ENCODE measurements at places on chromosomes 6 and 20. TPM values are rescaled to one million over a fixed set of nuclear protein-coding genes. Genes with fewer than 3 reads are reported as not detected.

COL19A1 gene
- 0.07 TPM for total RNA-seq

ELOVL2 gene
- 2.3 TPM for total RNA-seq

GRCh38 chr20:19710336-19711120 is 47.5 kb upstream of the RIN2 start:
- DNase-seq = no peak

DNA sequence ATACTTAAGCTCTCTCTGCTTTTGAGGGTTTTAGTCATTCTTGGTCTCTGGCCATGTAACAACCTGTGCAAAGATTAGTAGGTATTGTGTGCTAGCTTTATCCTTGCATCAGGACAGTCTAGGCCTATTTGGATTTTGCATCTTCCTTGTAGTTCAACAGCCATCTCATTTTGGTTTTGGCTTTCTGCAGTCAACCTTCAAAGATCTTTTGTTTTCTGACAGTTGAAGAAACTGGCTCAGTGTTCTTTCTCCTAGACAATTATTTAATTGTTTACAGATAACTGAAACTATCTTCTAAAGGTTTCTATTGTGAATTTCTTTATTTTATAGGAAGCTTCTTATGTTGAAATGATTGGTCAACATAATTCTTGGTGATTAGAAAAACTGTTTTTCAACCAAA is 307.5 kb downstream of the CDKAL1 start:
- DNase-seq = no peak
